ENCODE measurements at places on chromosomes 7 and 10. TPM values are rescaled to one million over a fixed set of nuclear protein-coding genes. Genes with fewer than 3 reads are reported as not detected.

GRID1 gene
- total RNA-seq = 0.52 TPM

DNA sequence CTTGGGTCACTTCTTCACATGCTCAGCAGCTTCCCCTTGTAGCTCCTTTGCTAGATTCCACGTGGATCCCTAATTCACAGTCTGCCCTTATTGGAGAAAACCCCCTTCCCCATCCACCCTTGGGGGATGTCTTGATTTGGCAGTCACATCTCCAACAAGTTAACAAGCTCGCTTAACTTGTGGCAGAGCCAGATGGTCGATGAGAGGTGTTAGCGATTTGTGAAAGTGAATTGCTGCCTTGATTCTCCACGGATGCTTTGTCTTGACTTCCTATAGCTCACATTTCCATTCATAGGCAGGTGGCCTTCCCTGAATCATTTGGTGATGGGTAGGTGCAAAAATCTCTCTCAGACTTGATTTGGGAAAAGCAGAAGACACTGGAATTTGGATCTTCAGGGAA lies 387.9 kb downstream of the TCERG1L start:
- no peak for DNase-seq

WNT8B gene
- not detected for total RNA-seq

DNA sequence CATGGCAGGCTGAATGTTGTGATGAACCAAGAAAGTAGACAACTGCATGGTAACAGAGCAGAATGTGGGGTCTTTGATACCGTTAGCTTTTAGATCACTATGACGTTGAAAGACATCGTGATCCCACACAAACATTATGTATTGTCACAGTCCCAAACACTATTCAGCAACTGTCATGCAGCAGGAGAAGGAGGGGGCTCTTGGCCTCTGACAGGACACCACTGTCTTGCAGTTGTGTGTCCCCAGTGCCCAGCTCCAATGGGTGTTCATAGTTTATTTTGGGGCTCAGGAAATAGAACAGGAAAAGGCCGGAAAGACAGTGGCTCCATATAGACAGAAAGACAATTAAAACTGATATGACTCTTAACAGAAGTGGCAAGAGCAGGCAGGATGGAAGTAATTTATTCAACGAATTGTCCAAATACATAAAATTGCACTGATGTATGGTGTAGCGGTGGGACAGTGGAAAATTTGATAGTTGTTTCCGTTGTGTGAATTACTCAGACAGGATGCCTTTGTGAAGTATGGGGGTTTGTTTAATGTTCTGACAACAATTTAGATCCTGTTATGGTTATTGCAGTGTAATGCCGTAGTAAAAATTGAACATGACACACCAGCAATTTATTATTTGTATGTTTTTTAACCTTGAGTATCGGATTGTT lies 292.0 kb downstream of the LRMDA start:
- DNase-seq = no peak

- DNase-seq = no peak
Observed at GRCh38 chr10:18246967-18247366, 106.7 kb downstream of the CACNB2 start.

DNA sequence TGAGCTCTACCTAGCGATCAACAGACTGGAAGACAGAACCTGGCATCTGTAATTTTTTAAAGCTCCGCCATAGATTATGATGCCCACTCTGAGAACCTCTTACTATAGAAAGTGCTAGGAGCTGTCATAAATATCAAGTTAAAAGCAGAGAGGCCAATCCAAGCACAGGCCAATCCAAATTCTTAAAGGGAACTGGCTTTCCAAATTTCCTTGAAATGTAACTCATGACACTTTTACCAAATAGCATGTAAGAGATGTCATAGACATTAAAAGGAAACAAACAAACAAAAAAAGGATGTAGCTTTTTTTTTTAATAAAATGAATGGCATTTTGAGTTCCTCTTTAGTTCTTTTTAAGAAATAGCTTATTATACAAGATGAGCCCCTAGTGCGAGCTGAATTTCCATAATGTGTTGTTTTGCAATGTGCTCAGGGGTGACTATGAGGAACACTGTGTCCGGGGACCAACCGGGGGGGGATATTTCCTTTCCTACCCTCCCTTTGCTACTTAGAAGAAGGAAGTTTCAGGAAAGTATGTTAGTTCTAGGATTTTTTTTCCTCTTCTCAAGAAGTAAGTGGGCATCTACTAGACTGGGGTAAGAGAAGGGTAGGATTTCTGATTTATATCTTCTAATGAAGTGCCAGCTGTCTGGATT lies 23.7 kb upstream of the MRC1 start:
- DNase-seq = no peak

PNLIPRP3 gene
- not detected for total RNA-seq

GRCh38 chr7:70492625-70493024 lies 639.3 kb upstream of the GALNT17 start:
- DNase-seq = no peak

GDF2 gene
- not detected for total RNA-seq

TMEM236 gene
- total RNA-seq = 0.94 TPM

DNA sequence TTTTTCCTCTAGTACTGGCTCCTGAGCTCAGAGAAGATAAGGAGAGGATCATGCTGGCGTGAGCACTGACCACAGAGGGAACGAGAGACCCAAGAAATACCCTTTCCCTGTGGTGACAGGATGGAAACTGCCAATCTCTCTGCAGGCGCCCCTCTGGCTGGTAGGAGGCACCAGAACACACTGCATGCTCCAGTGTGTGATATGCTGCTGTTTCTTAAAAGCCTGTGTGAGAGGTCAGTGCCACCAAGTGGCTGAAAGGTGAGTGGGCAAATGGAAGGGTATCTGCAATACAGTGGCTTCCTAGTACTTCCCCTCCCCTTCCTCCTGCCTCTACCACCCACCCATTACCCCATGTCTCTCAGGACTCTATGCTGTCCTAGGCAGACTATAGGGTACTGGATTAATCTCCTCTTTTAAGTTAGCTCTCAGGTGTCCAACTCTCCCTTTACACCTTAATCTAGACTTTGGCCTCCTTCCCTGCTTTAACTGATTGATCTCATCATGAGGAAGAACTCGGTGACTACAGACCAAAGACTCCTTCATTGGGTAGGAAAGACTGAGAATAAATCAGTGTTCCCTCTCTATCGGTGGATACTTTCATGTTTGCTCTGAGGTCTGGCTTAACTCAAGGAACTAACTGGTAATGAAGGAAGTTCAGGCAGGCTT lies 283.6 kb downstream of the ADRA2A start:
- no peak for DNase-seq

LRGUK gene
- 0.12 TPM for total RNA-seq

ADIRF gene
- 143 TPM for total RNA-seq

- no peak for DNase-seq
Observed at GRCh38 chr7:47647918-47648250, 66.0 kb upstream of the TNS3 start.

- DNase-seq = no peak
Observed at GRCh38 chr7:72406820-72407403, 5.2 kb downstream of the CALN1 start.

DNA sequence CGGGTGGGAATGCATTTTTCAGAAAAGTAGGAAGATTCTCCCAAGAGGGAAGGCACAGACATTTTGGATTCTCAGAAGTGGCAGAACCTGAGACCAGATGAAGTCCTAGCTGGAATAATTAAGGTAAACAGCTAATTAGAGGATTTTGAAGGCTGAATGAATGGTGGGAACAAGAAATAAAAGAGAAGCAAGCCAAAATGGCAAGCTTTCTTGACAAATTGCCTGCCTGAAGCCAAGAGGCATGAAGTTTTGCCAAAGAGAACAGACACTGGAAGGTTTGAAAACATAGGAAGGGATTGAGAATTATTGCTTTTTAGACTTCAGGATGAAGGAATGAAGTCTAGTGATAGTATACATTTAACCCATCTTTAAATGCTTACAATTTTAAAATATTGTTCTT lies 115.0 kb upstream of the SEM1 start:
- DNase-seq = no peak

GRCh38 chr7:4944939-4945338 lies 14.0 kb downstream of the MMD2 start:
- DNase-seq = no peak

MXI1 gene
- total RNA-seq = 38.7 TPM

DNA sequence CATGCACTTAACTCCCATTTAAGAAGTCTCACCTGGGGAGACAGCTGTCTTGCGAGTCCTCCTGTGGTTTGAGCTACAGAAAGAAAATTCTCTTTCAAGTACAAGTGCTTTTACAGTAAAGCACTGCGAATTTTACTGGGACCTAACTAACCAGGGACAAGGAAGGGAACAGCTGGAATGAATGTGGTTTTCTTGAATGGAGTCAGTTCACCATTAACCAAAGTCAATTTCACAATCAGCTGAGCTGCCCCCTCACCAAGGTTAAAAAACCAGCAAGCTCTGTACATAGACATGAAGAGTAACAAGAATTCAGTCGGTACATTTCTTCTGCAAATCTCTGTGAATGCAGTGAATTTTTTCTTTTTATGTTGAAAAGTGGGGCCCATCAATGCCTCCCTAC lies 56.3 kb downstream of the GFRA1 start:
- DNase-seq = no peak

DNA sequence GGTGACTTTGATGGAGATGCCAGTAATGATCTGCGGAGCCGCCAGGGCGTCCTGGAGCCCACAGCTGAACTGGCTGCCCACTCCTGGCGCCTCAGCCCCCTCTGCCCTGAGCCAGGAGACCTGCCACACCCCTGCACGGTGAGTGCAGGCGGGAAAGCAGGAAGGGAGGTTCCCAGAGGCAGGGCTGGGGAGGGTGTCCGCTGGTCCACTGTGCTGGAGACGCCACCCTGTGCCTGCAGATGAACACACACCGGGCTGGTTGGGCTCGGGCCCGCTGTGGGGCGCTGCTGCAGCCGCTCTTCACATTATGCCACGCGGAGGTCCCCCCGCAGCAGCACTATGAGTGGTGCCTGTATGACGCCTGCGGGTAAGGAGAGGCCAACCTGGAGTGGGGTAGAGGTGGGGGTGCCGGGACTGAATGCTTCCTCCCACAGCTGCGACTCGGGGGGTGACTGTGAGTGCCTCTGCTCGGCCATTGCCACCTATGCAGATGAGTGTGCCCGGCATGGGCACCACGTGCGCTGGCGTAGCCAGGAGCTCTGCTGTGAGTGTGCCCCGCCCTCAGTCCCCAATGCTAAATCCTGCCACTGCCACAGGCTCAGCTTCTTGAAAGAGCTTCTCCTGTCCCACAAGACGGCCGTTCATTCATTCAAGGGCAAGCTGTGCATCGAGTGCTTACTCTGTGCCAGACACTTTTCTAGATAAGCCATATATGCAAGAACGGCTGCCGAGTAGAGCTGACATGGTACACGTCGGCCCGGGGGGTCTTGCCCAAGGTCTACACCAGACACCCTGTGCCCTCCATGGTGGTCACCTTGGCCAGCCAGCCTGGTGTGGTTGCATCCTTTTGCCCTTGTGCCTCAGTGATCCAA lies 14.3 kb upstream of the ZNF467 start:
- DNase-seq = peak; percentile 48

DBNL gene
- 42.1 TPM for total RNA-seq

DNA sequence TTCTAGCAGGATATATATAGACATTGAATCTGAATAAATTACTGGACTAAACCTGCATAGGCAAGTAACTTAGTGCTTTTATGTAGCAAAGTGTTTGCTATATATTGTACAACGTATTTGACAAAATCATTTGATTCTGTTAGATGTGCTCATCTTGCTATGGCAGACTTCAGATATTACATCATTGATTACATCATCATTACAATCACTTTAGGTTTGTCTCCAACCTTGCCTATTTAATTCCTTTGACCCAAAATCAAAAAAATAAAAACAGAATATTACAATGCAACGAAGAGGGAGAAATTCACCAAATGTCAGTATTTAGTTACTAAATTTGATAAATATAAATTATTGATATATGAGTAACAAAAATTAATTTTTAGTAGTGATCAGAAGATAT lies 155.7 kb upstream of the STEAP1 start:
- no peak for DNase-seq

DNA sequence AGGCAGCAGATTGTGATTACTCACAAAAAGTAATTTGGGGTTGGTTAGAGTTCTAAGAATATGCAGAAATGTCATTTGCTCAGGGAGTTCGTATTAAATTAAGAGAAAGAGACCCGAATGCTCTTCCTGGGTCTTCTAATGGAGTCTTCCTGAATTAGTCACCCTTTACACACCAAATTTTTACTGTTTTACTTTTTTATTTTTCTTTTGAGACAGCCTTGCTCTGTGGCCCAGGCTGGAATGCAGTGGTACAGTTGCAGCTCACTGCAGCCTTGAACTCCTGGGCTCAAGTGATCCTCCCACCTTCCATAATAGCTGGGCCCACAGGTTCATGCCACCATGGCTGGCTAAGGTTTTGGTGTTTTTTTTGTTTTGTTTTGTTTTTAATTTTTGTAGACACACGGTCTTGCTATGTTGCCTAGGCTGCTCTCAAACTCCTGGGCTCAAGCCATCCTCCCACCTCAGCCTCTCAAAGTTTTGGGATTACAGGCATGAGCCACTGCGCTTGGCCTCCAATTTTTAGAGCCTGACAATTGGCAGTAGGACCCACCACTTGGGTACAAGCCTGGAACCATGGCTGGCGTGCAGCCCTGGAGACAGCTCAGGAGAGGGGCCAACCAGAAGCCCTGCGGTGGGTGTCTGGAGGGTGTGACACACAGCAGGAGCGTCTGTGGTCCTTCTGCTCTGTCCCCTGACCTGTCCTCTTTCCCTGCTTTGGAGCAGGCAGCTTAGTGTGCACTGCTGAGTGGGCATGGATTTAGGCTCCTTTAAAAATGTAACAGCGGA lies 16.4 kb upstream of the BHLHA15 start:
- DNase-seq = no peak

DNA sequence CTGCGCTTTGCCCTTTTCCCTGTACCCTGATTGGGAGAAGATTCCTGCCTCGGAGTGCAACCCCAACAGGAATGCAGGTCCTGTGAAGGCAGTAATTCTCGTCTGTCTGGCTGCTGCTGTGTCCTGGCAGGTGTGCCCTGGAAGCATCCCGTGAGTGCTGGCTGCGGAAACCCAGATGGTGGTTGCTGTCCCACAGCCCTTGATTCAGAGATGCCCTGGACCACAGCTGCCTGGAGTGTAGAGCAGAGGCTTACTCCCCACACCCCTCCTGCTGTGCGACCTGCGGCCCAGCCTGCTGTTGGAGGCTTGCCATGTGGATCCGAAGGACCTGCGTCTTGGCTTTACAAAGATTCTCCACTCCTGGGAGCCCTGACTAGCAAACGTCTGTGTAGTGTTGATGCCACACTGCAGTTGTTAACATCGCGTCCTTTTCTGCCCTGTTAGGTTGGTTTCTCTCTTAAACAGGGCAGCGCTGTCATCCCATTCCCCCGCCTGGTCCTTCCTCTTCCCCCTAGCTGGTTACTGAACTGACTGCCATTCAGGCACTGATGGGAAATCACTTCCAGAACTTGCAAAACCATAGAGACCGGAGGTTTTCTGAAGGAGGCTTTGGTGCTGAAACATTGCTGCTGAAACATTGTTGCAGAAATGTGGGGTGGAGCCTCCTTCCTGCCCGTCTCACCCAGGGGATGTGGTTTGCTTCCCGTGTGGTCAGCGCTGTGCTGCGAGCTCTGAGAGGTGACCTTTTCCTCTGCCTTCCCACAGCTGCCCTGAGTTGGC lies 53.3 kb downstream of the DNAJB6 start:
- DNase-seq = no peak

DNA sequence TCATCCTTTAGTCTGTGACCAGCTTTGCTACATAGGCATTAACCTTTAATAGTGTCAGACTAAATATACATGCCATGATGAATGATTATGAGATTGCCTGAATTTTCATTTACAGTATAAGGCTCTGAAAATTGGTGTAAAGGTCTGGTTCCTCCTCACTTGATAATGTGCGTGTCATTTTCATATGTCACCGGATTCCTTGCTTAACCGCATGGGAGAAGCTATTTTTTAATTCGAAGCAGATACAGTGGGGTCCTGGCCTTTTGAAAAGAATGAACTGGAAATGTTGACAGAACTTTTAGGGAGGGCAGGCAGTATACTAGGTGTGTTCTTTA lies 192.4 kb upstream of the SH2B2 start:
- DNase-seq = no peak

Data from left cardiac atrium (tissue), 4 donors.